CD4-positive, alpha-beta T cell treated with Interleukin-15 for 4 hours (primary cell): ENCODE measurements at places on chromosomes 1 and 21.

GRCh38 chr1:213868482-213868881 is 119.3 kb upstream of the PROX1 start:
- no peak for DNase-seq

GRCh38 chr1:21866707-21867043 is 54.6 kb downstream of the LDLRAD2 start:
- no peak for DNase-seq

GRCh38 chr1:175597969-175598765 is 145.2 kb downstream of the TNR start:
- DNase-seq: no peak

DNA sequence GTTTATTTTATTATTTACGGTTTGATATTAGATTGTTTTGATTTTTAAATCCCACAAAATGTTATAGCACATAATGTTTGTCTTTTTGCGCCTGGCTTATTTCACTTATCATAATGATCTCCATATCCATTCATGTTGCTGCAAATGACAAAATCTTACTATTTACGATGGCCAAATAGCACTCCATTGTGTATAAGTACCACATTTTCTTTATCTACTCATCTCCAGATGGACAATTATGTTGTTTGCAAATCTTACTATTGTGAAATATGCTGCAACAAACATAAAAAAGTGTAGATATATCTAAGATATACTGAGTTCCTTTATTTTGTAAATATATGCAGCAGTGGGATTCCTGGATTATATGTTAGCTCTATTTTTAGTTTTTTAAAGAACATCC is 1568.3 kb downstream of the AMY1C start:
- no peak for DNase-seq

GRCh38 chr21:43364851-43365424 is 62.0 kb downstream of the SIK1 start:
- DNase-seq: no peak

- no peak for DNase-seq
Observed at GRCh38 chr1:9419369-9420041, 119.8 kb upstream of the SLC25A33 start.

GRCh38 chr1:64522740-64523139 is 52.8 kb downstream of the CACHD1 start:
- DNase-seq: no peak

- no peak for DNase-seq
Observed at GRCh38 chr21:45041351-45041805, 33.0 kb upstream of the ADARB1 start.

- DNase-seq: no peak
Observed at GRCh38 chr1:87330057-87330884, 1.6 kb downstream of the LMO4 start.

DNA sequence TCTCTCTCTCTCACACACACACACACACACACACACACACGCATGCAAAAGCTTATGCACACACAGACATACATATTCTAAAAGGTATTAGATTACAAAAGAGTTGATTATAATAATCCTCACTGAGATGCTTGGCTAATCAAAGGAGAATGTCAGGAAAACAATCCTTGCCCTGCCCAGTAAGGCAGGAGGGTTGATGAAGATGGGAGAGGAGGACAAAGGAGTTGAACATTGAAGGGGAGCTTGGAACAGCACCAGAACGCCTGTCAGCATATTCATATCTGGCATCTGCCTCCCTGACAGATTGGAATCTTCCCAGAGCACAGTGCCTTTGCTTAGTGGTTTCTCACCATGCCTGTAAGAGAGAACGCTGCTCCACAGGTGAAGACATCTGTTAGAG is 68.6 kb upstream of the PALMD start:
- no peak for DNase-seq

GRCh38 chr1:36273024-36273423 is 33.1 kb upstream of the SH3D21 start:
- no peak for DNase-seq

- DNase-seq: no peak
Observed at GRCh38 chr1:87117761-87118368, 203.4 kb downstream of the HS2ST1 start.

DNA sequence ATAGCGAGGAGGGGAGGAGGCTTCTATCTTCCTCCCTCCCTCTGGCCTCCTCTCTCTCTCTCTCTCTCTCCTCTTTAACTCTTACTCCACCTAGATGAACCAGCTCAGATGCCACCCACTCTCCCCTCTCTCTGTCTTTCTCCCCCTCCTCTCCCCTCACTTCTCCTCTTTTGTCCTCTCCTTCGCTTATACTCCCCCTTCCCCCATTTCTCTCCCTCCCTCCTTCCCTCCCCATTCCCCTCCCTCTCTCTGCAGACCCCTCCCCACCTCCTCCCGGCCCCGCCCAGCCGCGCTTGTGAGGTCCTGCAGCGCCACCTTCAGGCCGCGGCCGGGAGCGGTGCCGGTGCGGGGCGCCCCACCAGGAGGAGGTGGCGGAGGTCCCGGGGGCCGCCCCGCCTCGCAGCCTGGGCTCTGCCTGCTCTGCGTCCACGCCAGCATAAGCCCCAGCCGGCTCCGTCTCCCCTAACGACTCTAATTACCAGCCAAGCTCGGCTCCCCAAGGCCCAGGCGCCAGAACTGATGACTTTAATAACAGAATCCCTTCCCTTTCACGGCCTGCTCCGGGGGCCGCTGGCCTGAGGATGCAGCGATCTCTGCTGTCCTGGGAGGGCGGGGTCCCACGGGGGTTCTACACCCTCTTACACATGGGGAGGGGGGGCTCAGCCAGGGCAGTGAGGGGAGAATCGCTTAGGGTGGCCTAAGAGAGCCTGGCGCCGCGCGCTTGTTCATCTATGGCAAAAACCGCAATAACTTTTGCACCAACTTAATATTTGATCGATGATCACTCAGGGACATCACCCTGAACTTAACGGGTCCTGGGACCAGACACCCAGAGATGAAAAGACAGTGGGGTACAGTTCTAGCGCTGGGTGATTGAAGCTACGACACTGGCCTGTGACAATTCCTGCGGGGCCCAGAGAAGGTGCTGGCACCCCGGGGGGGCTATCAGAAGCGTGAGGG is 637.3 kb downstream of the MATN1 start:
- DNase-seq: no peak

GRCh38 chr1:53135735-53136114 is 6.7 kb downstream of the SLC1A7 start:
- DNase-seq: peak; percentile 25

DNA sequence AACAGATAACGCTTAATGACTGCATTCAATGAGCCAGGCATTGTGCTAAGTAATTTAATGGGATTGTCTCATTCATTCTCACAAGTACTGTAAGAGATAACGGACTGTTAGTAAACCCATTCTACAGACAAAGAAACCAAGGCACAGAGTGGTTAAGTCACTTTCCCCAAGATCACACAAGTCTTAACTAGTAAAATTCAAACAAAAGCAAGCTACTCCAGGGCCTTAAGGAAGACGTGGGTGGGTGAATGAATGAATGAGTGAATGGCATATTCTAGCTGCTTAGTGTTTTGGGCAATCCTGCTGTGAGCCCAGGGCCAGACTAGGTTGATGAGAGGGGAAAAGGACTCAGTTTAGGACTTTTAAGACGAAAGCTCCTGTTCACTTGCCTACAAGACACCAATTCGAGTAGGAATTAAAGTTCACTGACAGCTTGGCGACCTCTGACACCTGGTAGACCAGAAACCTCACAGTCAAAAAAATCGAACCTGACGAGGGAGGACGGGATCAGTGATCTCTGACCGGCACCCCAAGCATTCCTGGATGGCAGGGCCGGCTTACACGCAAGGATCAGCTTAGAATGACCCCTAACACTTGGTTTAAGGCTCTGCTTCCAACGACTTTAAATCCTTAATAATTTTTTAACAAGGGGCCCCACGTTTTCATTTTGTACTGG is 557 bp downstream of the EMC1 start:
- DNase-seq: no peak

DNA sequence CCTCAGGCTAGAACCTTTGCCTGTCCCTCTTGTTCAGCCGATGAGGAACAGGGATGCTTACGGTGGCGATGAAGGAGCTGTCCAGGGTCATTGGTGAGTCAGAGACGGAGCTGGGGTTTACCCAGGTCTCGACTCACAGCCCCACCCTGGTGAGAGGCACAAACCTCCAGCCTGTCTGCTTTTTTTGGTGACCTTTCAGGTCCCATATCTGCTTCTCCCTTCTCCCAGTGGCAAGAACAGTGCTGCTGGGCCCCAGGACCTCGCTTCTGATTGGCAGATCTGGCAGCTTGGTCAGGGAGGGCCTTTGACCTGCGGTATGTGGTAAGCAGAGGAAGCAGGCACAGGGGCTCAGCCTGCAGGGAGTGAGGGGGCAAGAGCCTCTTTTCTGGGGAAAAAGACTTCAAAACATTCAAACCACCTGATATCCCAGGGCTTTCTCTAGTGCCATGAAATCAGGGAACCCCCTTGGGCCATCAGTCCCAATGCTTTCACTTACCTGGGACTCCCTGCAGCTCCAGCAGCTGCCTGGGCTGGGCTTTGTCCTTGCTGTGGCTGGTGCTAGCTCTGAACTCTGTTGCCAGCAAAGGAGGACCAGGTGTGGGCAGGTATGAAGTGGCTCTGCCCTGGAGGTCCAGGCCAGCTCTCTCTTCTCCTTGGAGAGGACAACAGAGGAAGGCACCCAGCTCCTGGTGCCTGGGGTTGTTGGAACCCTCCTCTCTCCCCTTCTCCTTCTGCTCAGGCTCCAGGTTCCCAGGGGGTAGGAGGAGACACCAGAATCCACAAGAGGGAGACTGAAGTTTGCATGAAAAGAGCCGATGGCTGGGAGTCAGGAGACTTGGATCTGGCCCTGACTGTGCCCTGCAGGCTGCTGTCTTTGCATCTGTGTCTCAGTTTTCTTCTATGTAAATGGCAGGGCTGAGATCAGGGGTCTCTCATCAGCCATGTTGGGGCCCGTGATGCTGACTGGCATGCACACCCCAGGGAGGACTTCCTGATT is 41.4 kb downstream of the TRIM62 start:
- DNase-seq: no peak

DNA sequence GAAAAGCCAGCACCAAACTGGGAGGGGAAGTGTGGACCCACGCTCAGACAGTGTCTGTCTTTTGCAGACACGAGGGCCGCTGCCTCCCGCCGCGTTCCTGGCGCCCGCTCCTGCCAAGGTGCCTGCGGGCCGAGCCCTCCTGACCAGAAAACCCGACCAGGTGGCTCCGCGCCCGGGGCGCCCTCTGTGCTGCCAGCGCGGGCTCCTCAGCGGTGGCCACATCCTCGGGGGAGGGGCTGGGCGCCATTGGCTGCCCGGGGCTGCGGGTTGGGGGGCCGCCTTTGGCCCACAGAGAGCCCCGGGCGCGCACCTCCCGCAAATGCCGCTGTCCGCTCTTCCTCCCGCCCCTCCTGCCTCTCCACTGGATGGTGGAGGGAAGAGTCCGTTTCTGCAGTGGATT is 22.4 kb upstream of the TRNAU1AP start:
- DNase-seq: no peak

GRCh38 chr1:2408859-2409276 is 3.5 kb downstream of the PEX10 start:
- DNase-seq: no peak

DNA sequence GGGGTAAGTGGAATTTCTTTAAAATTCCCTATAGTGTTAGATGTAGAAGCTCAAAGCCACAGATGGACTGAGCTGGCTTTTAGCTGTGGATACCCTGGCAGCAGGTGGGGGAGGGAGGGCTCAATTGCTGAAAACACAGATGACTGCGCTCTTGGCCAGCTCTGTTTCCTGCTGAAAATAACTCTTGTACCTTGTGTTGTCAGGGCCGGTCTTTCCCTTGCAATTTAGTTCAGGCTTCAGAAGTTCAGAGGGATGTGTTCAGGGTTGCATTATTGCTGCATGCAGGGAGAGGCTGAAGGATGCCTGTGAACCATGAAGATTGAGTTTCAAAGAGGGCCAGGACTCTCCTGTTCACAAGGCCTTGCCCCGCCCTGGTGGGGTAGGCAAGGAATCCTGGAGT is 58.1 kb upstream of the GCLM start:
- no peak for DNase-seq

- no peak for DNase-seq
Observed at GRCh38 chr1:178684542-178685000, 40.5 kb upstream of the RALGPS2 start.

- no peak for DNase-seq
Observed at GRCh38 chr1:232704694-232705680, 75.1 kb upstream of the SIPA1L2 start.

DNA sequence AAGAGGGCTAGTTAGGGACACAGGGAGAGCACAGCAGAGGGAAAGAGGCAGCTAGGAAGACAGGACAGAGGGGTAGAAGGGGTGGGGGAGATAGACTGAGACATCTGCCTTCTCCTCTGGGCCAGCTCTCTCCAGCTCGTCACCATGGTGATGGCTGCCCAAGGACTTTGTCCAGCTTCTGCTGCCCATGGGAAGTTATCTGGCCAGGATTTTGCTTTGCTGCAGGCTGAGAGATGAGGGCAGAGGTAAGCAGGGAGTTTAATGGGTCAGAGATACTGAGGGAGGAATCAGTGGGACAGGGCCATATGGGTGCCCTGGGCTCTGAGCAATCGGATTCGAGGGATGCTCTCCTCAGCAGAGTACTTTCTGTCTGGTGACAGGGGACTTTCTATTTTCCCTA is 34.5 kb upstream of the GPR37L1 start:
- DNase-seq: no peak

DNA sequence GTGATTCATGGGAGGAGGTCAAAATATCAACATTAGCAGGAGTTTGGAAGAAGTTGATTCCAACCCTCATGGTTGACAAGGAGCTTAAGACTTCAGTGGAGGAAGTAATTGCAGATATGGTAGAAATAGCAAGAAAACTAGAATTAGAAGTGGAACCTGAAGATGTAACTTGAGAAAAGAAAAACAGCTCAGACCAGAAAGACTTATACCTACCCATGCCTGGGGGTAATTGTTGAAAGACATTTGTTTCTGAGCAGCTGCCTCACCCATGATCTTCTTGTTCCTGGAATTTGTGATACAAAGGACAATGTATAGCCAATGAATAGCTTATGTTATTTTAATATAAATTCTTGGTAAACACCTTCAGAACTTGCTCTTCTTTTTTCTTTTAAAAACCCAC is 128.6 kb downstream of the LRIG2 start:
- no peak for DNase-seq

GRCh38 chr1:78114034-78114956 is 68.5 kb downstream of the GIPC2 start:
- DNase-seq: peak; percentile 67

GRCh38 chr1:162219461-162219860 is 150.0 kb downstream of the NOS1AP start:
- no peak for DNase-seq

- DNase-seq: no peak
Observed at GRCh38 chr21:14353231-14353630, 29.7 kb downstream of the HSPA13 start.

GRCh38 chr1:168903237-168903830 is 174.3 kb upstream of the DPT start:
- no peak for DNase-seq

DNA sequence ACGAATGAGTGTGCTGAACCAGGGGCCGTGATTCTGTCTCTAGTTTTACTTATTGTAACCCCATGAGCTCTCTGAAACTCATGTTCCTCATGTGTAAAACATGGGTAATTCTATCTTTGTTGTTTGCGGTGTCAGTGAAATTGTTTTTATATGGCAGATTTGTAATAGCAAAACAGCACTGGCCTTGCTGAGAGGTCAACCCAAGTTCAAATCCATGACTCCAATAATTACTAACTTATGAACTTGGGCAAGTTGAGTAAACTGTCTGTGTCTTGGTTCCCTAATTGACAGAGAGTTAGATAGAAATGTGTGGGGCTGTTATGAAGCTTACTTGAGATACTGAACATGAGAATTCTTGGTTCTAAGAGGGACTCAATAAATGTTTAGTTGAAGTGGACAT is 17.8 kb downstream of the C1orf116 start:
- DNase-seq: no peak

- DNase-seq: no peak
Observed at GRCh38 chr1:229001467-229002011, 266.3 kb downstream of the RHOU start.
